ENCODE measurements at places on chromosomes 1 and 21.

- DNase-seq: no peak
Measured at GRCh38 chr1:115105831-115106230, 16.5 kb upstream of the TSPAN2 start.

GRCh38 chr21:36330904-36331303 is 10.9 kb downstream of the MORC3 start:
- no peak for DNase-seq

- DNase-seq: no peak
Measured at GRCh38 chr1:73910466-73910865, 287.5 kb downstream of the LRRIQ3 start.

DNA sequence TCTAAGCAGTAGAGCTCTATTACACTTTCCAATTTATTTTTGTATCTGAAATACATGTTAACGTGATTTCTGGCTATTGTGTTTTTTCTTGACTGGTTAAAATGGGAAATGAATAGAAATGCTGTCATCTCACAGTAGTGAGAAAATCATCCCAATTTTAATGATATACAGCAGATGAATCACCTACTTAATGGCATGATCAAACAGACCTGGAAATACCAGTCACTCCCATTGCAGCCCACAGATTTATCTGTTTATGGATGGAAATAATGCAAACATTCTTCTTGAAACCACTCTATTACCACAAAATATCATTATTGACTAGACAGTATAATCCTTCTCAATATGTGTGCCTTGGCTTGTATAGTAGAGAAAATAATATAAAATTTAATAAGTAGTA is 497.8 kb upstream of the ADAMTS5 start:
- DNase-seq: no peak

DNA sequence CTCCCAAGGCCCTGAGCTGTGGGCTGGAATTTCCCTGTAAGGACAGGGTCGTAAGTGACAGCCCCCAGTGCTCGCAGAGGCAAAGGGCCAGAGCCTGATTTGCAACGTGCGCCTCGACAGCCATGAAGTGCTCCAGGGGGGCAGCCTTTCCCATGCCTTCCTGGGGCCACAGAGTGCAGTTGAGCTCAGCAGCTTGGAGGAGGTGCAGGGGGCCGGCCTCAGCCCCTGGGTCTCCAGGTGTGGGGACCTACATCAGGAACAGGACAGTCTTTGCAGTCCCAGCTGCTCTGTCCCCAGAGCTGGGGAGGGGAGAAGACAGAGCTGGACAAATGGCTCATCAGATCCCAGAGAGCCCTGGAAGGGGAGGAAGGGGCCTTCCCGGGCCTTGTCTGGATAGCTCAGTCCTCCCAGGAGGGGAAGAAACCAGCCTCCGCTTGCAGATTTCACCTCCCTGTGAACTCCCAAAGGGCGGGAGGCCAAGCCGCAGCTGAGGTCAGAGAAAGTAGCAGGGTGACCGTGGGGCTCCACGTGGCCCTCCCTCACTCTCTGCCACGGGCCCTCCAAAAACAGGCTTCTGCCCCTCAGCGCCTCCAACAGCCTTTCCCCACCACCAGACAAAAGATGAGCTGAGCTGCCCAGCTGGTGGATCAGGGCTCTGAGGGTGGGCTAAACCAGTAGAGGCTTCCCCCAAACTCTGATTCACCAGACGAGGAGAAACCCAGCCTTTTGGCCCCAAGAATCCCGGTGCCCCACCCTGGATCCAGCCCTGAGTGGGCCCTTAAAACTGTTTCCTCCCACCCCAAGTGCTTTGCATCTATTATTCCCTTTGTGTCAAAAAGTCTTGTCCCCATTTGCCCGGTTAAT is 76.5 kb downstream of the DHRS3 start:
- no peak for DNase-seq

DNA sequence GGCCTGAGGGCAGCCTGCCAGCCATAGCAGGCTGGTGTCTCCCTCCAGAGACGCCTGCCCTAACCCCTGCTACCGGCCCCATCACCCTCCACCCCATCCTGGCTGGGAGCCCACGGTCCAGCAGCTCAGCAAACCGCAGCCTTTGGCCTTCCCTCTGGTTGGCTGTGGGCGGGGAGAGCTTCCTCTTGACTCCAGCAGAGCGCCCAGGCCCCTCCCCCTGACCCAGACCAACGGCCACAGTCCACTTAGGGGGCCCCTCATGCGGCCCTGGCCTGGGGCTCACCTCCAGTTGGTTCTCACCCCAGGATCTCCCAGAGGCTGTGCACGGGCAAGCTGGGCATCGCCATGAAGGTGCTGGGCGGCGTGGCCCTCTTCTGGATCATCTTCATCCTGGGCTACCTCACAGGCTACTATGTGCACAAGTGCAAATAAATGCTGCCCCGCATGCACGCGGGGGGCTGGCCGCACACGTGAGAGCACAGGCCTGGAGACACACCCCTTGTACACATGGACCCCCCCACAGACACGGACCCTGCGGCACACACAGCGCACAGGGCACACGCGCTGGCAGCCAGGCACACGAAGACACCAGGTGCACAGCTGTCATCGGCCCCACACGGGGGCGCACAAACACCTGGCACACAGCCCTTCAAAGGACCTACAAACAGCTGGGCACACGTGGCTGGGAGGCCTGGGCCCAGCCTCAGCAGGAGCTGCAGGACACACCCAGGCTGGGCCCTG is 3.1 kb downstream of the SMIM1 start:
- peak; percentile 20 for DNase-seq

DNA sequence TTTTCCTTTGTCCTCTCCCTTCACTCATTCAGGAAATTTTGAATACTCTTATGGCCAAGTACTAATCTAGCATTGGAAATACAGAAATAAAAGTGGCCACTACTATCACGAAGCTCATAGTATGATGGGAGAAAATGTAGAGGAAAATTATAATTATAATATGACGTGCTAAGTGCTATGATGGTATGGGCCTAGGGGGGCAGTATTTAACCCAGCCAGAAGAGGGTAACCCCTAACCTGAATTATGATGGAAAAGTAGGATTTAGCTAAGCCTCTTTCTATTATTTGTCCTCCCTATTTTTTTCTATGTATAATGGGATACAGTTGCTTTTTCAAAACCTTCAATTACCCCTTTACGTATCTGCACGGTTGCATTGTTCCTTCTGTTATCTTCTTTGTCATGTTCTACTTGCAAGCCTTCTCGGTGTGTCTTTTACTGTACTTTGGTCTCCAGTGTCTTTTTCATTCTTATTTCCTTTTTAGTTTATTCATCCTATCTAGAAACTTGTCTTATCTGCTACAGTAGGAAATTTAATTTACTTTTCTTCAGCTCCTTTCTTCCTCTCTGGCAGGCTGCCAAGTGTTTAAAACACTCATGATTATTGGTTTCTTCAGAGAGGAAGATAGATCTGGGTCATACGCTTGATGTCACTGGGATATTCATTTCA is 88.8 kb upstream of the GPR52 start:
- no peak for DNase-seq

DNA sequence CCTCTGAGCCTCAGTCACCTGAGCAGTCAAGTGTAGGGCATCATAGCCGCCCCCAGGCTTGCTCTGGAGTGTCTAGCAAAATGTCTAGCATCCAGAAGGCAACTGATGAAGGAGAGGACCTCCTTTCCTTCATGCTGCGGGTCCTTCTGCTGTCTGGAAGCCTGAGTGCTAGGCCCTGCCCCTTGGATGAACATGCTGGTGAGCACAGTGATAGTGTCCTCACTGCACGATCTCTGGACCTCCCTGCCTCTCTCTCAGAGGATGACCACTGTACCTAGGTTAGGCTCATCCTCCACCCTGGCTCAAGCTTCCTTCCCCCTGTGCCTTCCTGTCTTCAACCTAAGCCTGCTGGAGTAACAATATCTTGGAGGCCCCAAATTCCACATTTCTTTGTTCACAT is 128.6 kb downstream of the TENT5C start:
- no peak for DNase-seq

DNA sequence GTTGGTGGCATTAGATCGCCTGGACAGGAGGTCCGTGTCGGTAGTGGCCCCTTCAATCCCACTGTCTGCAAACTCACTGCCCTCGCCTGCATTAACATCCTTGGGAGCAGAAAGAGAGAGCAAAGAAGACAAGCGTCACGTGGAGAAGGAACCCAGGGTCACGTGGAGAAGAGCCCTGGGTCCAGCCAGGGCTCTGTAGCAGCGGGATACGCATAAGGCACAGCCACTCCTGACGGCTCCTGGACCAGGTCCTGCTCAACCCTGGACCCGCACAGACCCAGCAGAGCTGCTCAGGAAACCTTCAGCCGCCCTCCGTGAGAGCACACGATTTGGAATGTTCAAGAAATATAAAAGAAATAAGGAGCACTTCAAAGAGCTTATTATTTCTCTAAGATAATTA is 92.0 kb downstream of the TIAM1 start:
- DNase-seq: no peak

DNA sequence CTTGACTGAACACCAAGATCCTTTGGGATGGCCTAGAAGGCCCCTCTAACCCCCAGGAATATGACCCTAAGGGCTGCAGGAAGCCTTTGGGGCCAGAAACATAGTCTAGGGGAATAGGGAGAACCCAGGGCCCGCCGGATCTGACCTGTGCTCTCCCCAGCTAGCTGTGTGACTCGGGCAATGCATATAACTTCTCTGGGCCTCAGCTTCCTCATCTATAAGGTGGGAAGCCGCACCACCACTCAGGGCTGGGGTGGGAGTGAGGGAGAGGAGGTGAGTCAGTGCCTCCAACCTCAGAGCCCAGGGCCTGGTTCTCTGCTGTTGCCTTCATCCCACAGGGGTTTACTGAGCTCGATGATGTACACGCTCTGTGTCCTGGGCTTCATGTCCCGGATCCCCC is 434.4 kb downstream of the PTPRU start:
- DNase-seq: no peak

GRCh38 chr1:150764617-150765101 is 919 bp downstream of the CTSS start:
- DNase-seq: no peak

DNA sequence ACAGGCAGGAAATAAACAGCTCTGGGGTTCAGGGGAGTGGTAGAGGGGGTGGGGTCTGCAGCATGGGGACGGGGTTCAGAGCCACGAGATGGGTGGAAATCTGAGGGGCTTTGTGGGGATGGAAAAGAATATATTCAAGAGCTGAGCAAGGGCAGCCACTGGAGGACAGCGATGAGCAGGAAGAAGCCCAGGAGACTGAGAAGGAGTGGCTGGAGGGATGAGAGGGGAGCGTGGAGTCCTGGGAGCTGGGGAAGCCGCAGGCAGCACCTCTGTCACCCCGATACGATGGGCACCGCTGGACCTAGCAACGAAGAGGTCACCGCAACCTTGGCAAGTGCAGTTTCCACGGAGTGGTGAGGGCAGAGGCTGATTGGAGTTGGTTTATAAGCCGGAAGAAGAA is 10.0 kb upstream of the KCNAB2 start:
- DNase-seq: no peak

- DNase-seq: no peak
Measured at GRCh38 chr1:180536821-180537372, 21.9 kb upstream of the OVAAL start.

GRCh38 chr1:235923466-235924021 is 56.8 kb upstream of the LYST start:
- DNase-seq: no peak

- no peak for DNase-seq
Measured at GRCh38 chr1:213251972-213252371, 200.9 kb downstream of the RPS6KC1 start.

DNA sequence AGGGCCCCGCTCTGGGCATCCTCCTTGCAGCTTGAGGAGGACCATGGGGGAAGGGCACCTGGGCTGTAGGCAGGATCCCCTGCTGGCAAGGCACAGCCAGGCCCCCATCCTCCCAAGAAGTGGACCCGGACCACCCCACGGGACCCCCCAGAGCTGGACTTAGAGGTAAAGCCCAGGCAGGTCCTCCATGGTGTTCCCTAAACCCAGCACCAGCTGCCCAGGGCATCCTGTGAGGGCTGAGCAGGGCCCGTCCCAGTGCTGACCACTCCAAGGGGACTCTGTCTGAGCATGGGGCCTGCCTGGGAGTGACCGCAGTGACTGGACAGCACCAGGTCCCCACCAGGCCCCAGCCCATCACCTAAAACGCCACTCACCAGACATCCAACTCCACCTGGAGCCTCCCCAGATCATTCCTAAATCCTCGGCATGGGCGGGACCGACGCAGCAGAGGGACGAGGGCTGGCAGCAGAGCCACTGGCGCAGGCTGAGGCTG is 21.3 kb downstream of the COL6A2 start:
- DNase-seq: no peak

GRCh38 chr1:110235834-110236682 is 25.9 kb downstream of the KCNC4 start:
- DNase-seq: no peak

DNA sequence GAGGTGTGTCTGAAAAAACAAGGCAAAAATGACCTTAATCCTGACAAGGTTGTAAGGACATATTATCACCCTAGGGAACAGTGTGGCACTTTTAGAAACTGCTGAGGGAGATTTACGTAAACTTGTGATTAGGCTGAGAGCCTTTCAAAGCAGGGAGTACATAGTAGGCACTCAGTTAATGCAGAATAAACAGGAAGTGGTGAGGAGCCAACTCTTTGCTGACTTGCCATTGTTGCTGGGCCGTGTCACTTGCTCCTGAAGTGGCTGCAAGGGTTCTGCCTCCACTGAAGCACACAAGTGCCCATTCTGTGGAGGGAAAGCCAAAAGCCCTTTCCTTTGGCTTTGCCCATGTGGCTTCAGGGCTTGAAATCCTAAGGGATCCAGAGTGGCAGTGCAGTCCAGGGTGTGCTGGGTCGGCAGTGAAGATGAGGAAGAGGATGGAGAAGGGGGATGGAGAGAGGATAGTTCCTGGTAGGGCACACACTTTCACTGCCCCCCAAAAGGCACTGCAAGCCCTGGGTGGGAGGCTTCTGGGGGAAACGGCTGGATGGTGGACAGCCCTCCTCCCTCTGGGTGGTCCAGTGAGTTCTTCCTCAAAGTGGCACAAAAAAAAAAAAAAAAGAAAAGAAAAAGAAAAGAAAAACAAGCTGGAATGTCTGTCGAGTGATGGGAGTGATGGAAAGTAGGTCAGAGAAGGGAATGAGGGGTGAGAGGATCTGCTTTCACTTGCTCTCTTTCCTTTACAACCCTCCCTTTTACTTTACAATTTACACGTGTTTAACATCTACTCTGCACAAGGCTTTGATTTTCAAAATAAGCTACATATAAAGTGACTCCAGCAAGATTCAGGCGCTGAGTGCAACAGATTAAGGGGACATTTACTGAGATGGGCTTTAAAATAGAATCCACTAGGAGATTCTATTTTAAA is 13.7 kb upstream of the RHEX start:
- no peak for DNase-seq

DNA sequence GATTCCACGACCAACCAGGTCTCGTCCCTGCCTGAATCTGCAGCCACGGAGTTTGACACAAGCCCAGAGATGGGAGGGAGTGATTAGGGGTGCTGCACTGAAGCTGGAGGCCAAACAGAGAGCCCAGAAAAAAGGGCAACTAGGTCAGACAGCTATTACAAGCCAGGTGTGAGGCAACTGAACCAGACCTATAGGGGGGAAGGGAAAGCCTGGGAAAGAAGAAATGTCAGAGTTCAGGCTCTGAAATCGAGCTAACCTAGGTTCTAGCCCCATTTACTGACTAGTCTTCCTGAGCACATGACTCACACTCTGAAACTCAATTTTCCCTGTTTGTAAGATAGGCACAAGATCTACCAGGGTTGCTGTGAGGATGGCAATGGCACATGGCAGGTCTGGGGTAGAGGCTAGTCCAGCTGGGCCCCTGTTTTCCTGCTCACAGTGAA is 1.7 kb downstream of the DHCR24 start:
- DNase-seq: no peak
